ENCODE measurements at places on chromosomes 13 and 19.
A peak's percentile ranks its signal among the peaks of the same experiment; 100 is the strongest.

GRCh38 chr13:48377857-48378256 is 35.1 kb downstream of the LPAR6 start:
- no peak for DNase-seq

GRCh38 chr19:6743714-6744380 is 4.4 kb downstream of the TRIP10 start:
- no peak for DNase-seq

GRCh38 chr19:10863107-10863717 is 8.1 kb upstream of the CARM1 start:
- DNase-seq: no peak

GRCh38 chr19:48881741-48882657 is 9.8 kb downstream of the PPP1R15A start:
- no peak for DNase-seq

DNA sequence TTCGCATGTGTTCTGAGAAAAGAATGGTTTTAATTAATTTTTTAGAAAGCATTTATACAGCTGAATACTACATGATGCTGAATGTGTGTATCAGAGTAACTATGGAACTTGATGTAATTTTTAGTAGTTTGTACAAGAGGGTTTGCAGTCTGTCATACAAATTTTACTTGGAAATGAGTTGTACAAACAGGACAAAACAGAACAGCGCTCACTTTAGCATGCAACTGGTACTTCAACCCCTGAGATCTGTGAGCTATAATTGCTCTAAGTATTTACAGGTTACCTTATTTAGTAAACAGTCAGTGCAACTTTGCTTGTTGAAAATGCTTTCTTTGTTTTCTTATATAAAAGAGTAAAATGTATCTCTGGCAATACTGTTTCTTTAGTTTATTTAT is 706 bp downstream of the TNFRSF19 start:
- DNase-seq: no peak

GRCh38 chr19:36686365-36687213 is 823 bp upstream of the ZNF567 start:
- no peak for DNase-seq

DNA sequence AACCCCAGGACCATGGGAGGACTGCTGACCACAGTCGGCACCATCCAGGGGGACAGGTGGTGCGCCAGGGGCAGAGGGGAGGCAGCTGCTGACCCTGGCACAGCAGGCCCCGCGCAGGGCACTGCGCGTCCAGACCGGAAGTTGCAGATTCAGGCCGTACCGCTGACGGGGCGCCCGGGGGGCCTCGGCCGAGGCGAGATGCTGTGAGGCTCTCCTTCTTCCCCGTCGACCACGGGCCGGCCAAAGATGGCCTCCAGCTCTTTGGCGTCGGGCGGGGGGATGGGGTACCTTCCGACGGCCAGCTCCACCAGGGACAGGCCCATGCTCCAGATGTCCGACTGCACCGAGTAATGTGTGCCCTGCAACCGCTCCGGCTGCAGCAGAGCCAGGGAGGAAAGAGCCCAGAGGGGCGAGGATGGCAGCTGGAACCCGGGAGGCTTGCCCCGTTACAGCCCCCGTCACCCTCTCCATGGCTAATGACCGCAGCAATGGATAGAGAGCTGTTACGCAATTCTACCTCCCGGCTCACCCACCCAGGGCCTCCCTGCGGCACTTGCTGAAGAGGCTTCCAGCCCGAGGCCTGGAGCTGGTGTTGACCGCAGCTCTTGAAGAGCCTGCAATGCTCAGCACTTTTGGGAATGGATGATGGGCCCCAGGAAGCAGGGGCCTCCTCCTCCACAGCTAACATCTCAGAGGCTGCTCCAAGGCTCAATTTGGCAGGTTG is 24.7 kb downstream of the MAP2K2 start:
- no peak for DNase-seq

DNA sequence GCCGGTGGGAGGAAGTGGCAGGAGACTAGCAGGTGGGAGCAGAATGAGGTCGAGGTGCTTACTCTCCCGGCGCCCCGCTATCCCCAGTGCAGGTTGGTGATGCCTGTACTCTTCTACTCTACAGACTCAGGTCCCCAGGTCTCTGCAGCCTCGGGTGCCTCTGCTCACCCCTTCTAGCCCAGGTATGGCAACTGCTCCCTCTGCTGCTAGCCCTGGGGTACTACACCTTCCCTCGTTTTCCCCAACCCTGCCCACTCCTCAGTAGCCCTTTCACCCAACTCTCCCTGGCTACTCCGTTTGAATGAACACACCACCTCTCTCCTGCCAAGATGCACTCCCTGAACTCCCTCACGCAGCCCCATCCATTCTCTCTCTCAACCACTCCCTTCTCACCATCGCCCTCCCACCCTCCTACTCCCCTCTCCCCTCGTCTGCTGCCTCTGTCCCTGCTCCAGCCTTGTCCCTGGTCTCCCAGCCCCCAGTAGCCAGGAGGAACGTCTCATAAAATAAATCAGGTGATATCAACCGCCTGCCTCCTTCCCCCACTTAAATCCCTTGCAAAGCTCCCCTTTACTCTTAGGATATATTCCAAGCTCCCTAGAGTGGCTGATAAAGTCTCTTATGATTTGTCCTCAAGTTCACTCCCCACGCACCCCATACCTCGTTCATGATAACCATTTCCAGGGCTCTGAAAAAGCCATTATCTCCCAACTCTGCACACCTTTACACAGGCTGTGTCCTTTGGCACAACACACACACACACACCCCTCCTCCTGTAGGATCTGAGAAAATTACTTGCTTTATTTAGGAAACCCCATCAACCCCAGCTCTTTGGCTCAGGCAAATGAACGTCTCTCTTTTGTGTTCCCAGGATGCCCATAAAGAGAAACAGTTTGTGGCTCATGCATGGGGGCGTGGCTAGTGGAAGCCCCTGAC is 8.2 kb upstream of the MEIS3 start:
- peak; percentile 67 for DNase-seq

- DNase-seq: no peak
These were observed 513 bp upstream of the ZNF317 start for GRCh38 chr19:9139609-9140158.

DNA sequence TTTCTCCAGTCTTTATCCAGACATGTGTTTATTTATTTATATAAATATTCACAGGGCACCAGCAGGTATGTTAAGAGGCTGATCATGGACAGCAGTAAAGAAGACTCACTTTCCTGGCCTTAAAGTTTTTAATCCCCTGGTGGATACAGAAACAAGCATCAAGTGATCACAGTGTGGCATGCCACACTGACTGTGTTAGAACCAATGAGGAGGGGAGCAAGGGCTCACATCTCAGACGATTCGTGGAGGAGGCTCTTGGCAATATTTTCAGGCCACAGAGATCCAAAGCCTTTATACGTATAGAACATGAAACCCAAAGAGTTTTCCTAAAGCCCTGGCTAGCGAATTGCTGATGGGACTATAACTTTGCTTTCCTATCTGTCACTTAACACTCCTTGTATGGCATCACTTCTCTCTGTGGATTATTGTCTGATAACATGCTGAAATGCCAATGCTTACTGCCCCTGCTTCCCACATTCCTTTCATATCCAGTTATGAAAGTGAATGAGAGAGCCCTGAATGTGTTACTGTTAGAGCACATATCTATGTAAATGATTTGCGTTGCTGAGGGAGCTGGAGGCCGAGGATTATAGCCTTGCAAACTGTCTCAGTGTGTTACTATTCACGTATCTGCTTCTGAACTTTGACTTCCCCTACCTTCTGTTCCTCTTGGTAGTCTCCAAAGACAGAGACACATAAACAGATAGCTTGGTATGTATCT is 37.6 kb downstream of the POLR1D start:
- no peak for DNase-seq
